ENCODE measurements at places on chromosomes 3 and 15.

- no peak for DNase-seq
These were observed 238.1 kb downstream of the CPNE4 start for GRCh38 chr3:131796558-131797198.

DNA sequence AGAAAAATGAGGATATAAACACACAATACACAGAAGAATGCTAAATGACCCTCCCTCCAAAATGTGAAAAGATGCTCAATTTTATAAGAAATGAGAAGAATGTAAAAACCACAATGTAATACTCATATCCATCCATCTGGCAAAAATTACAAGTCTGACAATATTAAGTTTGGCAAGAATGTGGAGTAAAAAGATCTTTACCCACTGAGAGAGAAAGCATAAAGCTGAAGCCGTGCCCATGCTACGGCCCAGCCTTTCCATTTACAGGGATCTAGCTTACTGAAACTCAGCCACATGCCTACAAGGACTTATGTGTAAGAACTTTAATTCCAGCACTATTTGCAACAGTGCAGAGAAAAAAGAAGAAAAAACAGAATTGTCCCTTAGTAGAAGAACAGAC is 42.9 kb downstream of the ATP13A3 start:
- DNase-seq: no peak

DNA sequence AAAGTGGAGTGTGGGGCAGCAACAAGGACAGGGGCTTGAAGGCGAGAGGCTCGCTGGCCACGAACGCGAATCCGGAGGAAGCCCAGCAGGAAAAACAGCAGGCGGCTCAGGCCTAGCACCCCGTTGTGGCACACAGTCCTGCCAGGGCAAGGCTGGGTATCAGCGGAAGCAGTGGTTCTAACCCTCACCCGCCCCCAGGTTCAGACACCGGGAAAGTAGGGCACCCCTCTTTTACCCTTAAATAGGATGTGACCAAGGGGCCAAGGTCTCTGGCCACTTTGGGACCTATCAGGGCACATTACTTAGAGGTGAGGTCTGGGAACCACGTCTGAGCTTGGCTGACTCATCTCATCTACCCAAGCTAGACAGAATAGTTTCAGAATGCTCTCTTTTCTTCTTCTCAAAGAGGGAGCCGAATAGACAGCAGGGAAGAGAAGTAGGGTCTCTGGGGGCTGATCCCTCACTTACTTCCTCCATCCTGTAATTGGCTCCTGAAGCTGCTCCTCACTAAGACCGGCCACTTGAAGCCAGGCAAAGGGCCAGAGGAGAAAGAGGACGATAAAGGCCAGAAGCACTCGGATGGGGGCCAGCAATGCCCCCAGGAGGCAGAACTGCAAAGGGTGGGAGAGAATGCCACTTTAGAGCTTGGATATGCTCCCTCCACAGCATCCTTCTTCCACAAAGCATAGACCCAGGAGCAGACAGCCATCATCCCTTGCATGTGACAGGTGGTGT is 1.7 kb downstream of the LPCAT4 start:
- no peak for DNase-seq

GRCh38 chr3:156483426-156483825 is 71.5 kb downstream of the SSR3 start:
- peak; percentile 83 for DNase-seq

DNA sequence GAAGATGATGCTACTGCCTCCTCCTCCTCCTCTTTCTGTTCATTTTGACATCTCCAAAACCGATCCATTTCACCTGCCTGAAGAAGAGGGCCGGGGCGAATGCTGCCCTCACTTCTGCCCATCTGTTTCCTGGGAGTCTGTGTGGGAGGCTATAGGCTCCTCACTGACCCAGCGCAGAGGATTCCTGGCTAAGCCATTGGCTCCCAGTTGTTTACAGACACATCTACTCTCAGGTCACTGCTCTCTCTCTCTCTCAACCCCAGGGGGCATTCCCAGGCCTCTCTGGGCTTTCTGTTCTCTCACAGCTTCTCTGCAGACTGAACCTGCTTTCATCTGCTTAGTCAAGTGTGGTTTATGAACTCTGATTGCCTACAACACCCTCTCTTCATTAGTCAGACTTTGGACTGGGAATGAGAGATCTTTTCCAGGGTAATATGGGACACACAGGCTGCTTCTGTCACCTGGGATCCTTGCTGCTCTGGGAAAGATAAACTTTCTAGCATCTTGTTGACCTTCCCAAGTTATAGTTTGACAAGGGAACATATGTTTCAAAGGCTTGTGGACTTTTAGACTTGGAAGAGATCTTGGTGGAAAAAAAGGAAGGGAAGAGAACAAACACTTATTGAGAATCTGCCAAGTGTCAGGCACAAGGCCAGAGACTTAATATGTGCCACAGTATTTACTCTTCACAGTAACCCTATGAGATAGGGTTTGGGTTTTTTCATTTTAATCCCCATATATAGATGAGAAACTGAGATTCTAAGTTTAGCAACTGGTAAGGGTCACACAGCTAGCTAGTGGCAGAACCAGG is 30.2 kb upstream of the USP3 start:
- peak; percentile 80 for DNase-seq

DNA sequence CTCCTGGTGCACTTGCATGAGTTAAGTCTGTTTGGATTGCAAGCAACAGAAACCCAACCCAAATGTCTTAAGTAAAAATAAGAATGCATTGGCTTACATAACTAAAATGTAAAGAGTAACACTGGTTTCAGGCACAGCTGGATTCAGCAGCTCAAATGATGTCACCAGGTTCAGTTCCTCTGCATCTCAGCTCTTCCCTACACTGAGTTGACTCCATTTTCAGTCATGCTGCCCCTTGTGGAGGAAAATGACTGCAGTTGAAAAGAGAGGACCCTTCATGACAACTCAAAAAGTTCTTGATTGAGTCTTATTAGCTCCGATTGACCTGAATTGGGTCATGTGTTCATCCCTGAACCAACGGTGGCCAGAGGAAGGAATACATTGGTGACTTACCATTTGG is 138.5 kb upstream of the ABI3BP start:
- DNase-seq: no peak

DNA sequence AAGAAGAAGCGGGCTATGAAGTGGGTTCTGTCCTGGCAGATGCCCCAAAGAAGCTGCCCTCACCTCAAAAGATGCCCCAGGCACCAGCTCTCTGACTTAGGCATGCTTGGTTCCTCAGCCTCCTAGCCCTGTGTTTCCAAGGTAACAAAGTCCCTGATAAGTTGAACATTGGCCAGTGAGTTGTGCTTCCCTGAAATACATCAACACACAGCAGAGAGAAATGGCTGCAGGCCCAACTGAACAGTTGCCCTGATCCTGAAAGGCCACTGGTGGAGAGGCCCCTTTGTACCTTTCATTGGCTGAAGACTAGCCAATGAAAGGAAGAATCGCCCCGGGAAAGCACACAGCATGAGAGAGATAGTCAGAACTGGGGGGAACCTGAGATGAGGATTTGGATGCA is 169.9 kb upstream of the CTNNB1 start:
- no peak for DNase-seq

- DNase-seq: no peak
These were observed 8.2 kb downstream of the THOC7 start for GRCh38 chr3:63855333-63855940.

DNA sequence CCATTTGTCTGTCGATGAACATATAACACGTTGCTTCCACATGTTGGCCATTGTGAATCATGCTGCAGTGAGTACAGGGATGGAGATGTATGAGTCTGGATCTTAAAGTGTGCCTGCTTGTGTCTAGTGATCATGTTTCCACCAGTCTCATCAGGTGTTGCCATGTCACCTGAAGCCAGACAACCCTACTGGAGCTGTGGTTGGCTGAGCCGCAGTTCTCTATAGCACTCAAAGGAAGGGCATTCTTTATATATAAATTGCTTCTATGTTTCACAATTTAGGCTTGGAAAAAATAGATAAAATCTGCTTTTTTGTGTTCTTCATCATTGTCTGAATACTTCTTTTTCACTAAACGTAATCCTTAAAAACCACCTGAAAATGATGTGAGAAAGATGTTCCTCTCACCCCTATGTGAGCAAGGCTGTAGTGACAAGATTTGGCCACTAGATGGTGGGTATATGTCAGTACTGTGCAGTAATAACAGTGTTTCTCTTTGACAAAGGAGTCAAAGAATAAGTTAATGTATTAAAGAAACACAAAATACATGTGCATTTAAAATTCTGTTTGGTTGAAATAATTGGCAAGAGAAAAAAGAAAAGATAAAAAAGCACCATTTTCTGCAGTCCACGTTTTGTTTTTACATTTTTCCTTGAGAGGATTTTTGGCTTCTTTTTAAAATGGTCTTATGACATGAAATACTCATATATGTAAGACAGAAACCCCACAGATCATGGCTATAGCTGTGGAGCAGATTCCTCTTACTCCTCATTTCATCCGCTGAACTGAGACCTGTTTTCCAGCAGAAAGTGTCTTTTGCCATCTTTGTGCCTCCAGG is 394.5 kb upstream of the DPPA4 start:
- peak; percentile 56 for DNase-seq
